ENCODE measurements at places on chromosomes 13 and 19.

GRCh38 chr13:92054389-92054788 is 656.0 kb downstream of the GPC5 start:
- DNase-seq = no peak

- DNase-seq = no peak
These were observed 75.7 kb upstream of the KCTD15 start for GRCh38 chr19:33720691-33721682.

DNA sequence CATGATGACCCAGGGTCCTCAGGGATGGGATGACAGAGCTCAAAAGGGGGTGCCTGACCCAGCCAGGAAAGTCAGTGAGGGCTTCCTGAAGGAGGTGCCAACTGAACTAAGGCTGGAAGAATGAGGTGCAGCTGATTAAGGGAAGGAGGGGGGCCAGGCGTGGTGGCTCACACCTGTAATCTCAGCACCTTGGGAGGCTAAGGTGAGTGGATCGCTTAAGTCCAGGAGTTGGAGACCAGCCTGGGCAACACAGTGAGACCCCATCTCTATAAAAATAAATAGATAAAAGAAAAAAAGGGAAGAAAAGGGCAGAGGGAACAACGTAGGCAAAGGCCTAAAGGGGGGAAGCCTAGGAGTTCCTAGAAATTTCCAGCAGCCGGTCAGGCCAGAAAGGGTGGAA is 9.1 kb upstream of the LYPD3 start:
- no peak for DNase-seq

DNA sequence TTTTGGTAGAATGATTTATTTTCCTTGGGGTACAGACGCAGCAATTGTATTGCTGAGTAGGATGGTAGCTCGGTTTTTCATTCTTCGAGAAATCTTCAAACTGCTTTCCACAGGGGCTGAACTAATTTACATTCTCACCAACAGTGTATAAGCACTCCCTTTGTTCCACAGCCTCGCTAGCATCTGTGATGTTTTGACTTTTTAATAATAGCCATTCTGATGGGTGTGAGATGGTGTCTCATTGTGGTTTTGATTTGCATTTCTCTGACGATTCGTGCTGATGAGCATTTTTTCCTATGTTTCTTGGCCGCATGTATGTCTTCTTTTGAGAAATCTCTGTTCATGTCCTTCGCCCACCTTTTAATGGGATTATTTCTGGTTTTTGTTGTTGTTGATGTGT is 54.8 kb upstream of the UQCRFS1 start:
- no peak for DNase-seq

DNA sequence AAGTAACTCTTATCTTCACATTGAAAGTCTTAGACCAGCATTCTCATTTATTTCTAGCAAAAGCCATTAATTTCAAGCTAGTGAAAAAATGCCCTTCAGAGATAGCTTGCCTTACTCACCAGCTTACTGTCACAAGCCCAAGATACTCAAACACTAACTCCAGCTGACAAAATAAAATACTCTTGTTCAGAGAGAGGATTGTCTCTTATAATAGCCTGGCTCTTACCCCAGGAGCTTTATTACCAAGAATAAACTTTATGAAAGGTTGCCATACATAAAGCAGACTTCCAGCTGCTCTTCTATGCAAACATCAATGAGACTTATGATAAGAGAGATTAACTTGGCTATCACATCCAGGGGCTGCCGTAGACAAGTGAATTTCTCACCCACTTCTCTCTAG is 53.6 kb downstream of the XPO4 start:
- no peak for DNase-seq

- no peak for DNase-seq
These were observed 7.3 kb downstream of the PTBP1 start for GRCh38 chr19:804419-805165.
